ENCODE measurements at places on chromosomes 12 and 14.

GRCh38 chr14:75011356-75011994 is 8.8 kb downstream of the EIF2B2 start:
- DNase-seq = no peak

DNA sequence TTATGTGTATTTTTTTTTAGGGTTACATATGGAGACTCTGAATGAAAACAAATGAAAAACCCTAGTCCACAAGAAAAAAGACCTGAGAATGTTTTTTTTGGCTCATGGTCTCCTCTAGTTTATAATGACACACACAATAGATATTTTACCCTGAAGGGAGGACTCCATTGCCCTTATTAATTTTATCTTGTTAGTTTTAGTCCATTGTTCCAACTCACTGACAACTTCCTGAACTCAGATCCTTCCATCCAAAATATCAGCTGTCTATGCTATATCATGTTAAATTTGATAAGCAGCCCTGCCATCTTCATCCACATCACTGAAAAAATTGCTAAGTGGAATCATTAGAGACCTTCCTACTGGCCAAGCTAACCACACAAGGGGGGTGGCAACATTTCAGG is 232.1 kb downstream of the MON2 start:
- no peak for DNase-seq

DNA sequence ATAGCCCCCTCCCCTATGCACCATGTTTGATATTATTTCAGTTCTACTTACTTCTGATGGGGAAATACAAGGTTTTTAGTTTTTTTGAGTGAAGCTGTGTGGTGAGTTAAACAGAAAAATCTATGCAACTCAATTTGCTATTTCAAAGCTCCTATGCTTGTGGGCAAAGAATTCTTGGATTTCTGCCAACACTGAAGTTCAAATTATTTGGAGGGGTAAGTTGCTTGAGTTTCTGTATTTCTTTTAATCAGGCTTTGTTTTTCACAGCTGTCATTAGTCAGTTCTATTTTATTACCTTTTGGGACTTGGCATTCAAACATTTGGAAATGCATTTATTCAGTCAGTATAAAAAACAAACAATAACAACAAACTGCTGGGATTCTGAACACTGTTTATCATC is 407.5 kb upstream of the MGAT4C start:
- DNase-seq = no peak

DNA sequence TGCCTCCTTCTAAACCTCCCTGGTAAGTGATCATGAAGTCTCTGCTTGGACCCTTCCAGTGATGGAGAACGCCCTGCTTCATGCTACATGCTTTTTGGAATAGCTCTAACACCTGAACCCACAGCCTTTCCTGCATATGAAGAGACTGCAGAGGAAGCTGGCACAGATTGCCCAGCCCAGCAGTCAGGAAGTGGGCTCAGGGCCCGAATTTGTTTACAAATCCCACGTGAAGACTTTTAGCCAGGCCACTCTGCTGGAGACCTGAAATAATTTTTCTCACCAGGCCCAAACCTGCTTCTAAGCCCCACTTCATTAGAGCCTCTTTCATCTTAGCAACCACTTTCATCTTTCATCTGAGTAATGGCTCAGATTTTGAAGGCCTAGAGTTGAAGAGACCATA is 22.9 kb downstream of the RTN1 start:
- DNase-seq = no peak

GRCh38 chr14:96267336-96267735 is 11.3 kb downstream of the BDKRB1 start:
- DNase-seq = no peak

DNA sequence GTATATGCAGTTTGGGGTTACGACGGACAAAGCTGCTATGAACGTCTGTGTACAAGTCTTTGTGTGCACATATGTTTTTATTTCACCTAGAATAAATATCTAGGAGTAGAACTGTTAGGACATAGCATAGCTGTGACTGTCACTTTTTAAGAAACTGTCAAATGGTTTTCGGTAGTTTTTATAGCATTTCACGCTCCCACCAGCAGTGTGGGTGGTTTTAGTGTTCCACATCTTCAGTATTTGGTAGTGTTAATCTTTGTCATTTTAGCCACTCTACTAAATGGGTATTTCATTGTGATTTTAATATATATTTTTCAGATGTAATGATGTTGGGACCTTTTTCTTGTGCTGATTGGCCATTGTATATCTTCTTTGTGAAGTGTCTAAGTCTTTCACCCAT is 109.1 kb upstream of the BCAT1 start:
- no peak for DNase-seq

- DNase-seq = no peak
Observed at GRCh38 chr14:67270933-67271332, 29.7 kb downstream of the PALS1 start.

DNA sequence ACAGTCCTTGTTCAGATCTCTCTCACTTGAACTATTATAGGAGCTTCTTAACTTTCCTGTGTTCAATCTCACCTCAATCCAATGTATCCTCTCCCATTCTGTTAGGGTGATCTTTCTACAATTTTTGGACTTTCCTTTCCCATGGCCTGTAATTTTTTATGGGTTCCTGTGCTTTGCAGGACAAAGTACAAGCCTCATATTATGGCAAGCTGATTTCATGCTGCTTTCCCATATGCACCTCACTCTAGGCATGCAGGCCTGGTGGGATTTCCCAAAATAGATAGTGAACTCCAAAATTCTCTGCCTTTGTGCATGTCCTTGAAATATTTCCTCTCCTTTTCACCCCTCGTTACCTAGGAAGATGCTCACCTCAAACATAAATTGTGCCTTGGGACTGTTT is 499.4 kb downstream of the NAV3 start:
- DNase-seq = no peak

GRCh38 chr14:73461478-73462047 is 3.2 kb upstream of the NUMB start:
- DNase-seq = no peak

DNA sequence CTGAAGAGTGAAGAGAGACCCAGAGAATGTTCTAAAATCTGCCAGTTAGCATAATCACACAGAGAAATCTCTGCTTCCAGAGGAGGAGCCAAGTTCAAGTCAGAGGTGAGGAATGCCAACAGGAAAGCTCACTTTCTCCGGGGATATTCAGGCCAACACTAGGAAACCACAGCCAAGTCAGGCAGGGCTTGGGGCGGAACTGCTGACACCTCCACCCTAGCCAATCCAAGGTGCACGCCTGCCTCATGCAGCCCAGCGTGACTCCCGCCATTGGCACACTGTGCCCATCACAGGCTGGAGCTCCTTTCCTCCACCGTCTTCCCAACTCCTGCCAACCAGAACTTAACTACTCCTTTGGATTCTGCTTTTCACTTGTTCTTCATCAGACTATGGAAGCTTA is 374.3 kb upstream of the CCDC196 start:
- no peak for DNase-seq

GRCh38 chr14:58598028-58598803 is 39.5 kb upstream of the DACT1 start:
- DNase-seq = no peak

DNA sequence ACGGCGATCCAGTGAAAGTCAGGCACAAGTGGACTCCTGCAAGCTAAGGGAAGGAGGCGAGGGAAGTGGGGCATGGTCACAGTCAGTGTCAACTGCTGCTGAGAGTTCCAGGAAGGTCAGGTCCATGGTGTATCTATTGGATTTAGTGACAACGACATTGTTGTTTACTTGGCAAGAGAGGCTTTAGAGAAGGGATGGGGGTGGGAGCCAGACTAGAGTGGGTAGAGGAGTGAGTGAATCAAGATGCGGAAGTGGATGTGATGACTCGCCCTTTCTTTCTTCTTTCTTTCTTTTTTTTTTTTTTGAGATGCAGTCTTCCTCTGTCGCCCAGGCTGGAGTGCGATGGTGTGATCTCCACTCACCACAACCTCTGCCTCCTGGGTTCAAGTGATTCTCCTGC is 12.5 kb downstream of the P2RX7 start:
- DNase-seq = no peak

- DNase-seq = no peak
Observed at GRCh38 chr14:104320611-104321086, 182.3 kb downstream of the KIF26A start.

- DNase-seq = no peak
Observed at GRCh38 chr14:96693987-96694386, 103.2 kb upstream of the VRK1 start.

- no peak for DNase-seq
Observed at GRCh38 chr12:66916189-66916588, 237.3 kb upstream of the GRIP1 start.

DNA sequence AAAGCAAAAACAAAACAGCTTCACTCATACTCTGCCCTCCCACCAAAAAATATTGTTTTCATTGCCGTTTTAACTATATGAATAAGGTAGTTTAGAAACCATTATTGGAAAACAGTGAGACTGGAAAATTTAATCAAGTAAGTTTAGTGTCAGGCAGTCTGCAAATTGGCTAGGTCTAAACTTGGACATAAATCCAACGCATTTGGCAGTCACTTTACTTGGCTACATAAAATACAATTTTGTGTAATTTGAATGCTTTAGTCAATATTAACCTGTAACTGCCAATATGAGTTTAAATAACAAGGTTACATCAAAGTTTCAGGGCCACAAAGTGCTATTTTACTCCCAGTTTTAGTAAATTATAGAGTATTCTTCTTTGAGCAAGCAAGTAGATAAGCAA is 202.3 kb upstream of the SLC38A2 start:
- DNase-seq = no peak

- no peak for DNase-seq
Observed at GRCh38 chr12:70640901-70641300, 3.7 kb upstream of the PTPRB start.

GRCh38 chr14:37589715-37590427 is 5.2 kb downstream of the FOXA1 start:
- no peak for DNase-seq

DNA sequence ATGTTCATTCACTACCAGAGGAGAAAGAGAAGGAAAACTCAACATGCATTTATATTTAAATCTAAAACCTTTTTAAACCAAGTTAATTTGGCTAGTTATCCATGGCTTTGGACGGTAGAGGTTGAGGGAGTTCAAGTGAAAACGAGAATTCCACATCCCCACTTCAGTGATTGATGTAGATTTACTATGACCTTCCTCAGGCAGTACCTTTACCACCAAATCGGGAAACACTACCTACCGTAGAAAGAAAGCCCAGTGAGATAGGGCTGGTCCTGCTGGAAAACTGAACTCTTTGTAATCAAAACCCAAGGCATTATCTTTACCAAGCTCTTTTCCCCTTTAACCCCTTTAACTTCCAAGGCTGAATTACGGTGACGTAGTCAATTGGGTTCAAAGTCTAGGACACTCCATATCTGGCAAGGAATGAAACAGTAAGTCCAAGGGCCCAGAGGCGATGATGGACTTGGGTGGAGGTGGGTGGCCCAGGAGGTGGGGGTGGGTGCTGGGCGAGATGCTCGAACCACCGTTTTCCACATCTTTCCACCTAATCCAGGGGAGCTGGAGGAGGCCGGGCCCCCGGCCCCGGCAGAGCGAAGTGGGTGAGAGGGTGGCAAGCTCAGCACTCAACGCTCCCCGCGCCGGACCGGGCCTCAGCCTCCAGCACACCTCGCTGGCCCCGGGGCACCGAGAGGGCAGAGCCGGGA is 618 bp downstream of the SEC23A start:
- no peak for DNase-seq

GRCh38 chr12:46483572-46484395 is 111.2 kb upstream of the SLC38A2 start:
- DNase-seq = no peak

GRCh38 chr14:35197015-35197414 is 74.7 kb downstream of the PRORP start:
- no peak for DNase-seq

DNA sequence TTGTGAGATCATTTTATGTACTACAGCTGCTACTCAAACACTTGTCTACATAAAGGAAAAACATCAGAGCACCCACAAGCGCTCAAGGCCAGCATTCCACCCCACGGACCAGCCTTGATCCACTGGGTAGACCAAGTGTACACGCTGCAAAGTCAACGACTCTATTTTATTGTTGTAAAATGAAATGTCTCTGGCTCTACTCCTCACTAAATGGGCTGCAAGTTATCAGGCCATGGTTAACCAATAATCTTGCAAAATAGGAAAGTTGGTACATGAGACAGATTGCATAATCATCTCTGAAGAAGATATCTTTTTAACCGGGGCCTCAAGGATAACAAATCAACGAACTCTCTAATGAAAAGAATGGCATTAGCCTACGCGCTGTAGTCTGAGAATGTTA is 69.9 kb upstream of the FOXN3 start:
- DNase-seq = no peak

- DNase-seq = no peak
Observed at GRCh38 chr14:23831596-23831995, 122.0 kb upstream of the DHRS4 start.

GRCh38 chr14:98374136-98374535 is 897.9 kb downstream of the BCL11B start:
- no peak for DNase-seq

Data from stimulated activated CD4-positive, alpha-beta T cell treated with anti-CD3 and anti-CD28 coated beads, Interleukin-1b, Interleukin-23, amount 100 ng/mL, for 24 hours (primary cell).